ENCODE measurements at places on chromosomes 3 and 15. TPM values are rescaled to one million over a fixed set of nuclear protein-coding genes. Genes with fewer than 3 reads are reported as not detected.

DNA sequence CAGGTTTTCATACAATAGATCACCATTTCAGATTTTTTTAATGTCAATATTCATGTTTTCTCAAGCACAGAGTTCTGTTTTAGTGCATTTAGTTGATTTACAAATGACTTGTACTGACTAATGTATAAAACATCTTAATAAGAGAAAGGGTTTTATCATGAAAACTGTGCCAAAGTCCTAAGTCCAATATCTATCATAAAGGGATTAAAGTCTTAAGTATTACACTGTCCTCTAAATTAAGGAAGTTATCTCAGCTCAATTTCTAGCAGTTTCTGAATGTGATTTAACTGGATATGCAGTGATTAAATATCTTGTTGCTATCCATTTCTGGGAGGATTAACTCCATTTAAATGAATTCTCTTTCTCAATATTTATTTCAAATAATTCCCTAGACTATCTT lies 381.1 kb upstream of the CNTN4 start:
- DNase-seq: no peak

- DNase-seq: no peak
These were observed 358.1 kb upstream of the TRIM42 start for GRCh38 chr3:140319739-140320138.

DNA sequence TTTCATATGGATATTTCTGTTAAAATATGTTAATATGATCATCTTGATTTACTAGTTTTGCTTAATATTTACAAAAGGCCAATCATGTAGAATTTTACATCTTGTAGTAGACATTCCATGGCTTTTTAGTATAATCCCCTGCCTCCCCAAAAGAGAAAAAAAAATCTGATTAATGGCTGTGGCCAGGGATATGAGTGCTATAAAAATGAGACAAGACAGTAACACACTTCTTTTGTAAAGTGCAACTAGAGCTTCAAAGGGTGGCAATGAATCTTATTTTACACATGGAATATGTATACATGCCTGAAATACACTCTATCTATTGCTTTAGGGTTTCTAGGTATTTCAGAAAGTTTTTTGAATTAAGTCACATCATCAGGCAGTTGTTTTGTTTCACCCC lies 112.2 kb upstream of the NANOGP8 start:
- no peak for DNase-seq

DNA sequence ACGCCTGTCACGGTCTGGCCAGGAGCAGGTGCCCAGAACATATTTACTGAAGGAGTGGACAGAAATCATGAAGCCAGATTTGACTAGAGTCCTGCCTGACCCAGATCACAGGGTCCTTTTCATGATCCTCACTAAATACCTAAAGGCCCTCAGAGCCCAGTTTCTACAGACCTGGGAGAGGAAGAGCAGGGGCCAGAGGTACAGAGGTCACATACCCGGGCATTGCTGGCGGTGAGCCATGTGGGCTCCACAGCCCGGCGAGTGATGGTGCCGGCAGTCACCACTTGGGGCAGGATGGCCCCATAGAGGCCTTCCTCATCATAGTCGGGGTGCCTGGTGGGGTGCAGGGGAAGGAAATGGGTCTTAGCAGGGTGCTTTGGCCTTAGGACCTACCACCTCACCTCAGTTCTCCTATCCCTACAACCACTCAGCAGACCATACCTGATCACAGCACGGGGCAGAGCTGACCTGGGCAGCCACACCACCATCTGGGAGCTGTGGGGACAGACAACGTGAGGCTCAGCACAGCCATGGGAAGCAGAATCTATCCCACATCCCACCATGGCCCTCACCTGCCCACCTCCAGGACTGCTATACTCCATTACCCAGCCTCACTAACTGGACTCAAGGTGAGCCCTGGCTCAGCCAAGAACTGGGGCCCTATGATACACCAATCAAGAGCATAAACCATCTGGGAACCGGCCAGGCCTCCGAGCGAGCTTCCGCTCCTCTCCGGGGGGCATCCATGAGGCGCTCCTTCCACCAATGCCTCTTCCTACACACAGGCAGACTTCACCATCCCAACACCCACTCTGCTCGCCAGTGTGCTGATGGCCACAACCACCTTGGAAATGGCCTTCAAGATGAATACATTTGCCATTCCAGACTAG lies 12.9 kb downstream of the POLG start:
- DNase-seq: no peak

Gene FEZF2
- not detected for total RNA-seq

DNA sequence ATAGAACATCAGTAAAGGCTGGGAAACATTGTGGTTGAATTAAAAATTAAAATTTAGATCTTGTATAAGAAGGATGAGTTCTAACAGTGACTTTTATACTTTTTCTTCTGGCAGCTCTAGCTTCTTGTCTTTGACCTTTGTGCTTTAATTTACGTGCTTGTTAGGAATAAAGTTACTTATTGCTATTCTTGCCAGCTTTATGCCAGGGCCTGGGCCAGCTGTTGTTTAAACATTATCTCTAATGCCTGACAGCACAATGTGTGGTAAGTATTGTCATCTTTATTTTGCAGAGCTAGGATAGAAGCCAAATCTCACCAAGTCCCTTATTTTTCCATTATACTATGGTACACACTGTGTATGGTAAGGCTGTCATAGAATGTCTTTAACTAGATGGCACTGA lies 766.7 kb upstream of the GOLIM4 start:
- peak; percentile 77 for DNase-seq

DNA sequence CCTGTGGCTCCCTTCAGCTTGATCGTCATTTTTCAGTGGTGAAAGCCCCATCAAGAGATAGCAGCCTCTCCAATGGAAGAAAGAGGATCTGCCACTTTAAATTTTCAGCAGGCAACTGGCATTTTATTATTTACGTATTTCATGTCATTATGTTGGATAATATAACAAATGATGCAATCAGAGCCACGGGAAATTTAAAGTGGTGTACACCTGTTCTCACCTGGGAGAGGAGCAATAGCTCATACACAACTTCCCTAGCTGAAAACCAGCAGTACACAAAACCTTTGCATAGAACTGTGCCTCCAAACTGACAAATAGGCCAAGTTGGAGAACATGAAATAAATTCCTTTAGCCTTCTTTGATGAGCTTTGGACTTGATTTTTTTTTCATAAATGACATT lies 136.9 kb downstream of the SATB1 start:
- DNase-seq: no peak

- no peak for DNase-seq
These were observed 9.2 kb downstream of the ALPK3 start for GRCh38 chr15:84826369-84826823.

DNA sequence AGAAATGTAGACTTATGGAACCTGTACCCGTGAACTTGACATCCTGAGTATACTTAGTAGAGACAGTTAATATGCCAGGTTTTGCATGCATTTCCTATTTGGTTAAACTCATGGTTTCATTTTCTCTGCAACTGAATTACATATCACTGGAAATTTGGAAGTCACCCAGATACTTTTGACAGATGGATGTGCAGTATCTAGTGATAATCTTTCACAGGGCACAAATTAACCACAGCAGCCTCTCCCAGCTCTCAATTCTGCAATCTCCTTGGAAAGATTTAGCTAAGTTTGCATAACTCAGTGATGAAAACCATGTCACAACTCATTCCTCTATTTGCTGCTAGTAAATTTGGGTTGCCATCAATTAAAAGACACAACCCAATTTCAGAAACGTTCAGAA lies 162.3 kb upstream of the TPM1 start:
- no peak for DNase-seq

GRCh38 chr3:119085070-119085439 lies 50.4 kb upstream of the IGSF11 start:
- DNase-seq: no peak

Gene SEMA5B
- not detected for total RNA-seq

Gene SPATA12
- total RNA-seq: 0.10 TPM

Gene KIF9
- 19.8 TPM for total RNA-seq

DNA sequence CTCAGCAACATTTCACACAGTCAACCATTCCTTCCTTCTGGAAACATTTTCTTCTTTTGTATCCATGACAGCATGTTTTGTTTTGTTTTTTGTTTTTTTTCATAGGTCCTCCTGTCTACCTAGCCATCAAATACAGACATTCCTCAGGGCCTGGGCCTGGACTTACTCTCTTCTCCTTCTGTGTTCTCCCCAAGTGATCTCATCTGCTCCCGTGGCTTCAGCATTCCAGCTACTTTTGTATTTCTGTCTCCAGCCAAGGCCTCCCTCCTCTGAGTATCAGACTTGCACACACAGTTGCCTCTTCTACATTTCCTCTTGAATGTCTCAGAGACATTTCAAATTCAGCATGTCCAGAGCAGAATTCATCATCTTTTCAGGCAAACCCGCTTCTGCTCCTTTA lies 82.4 kb downstream of the HCN4 start:
- DNase-seq: no peak

- DNase-seq: no peak
These were observed 285.1 kb downstream of the MEX3B start for GRCh38 chr15:81760686-81761085.

DNA sequence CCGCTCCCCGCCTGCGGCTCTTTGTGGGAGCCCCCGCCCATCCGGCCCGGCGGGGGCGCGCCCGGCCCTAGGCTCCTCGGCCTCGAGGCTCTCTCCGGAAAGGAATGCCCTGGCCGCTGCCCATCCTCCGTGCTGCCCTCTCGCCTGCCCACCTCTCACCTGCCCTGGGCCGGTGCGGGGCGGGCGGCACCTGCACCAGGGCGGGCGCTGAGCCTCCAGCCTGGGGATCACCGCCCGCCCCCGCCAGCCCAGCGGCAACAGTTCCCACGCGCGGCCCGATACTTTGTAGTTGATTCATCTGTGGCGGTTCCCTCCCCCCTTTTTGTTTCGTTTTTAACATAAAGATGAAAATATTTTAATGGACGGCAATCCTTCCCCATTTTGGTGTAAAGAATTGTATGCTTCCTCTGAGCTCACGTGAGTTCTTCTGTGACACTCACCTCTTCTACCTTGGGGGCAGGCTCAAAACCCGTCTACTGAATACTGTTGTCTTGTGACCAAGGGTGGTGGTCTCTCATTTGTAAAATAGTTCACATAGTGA lies 1.9 kb downstream of the KLF13 start:
- DNase-seq: no peak

DNA sequence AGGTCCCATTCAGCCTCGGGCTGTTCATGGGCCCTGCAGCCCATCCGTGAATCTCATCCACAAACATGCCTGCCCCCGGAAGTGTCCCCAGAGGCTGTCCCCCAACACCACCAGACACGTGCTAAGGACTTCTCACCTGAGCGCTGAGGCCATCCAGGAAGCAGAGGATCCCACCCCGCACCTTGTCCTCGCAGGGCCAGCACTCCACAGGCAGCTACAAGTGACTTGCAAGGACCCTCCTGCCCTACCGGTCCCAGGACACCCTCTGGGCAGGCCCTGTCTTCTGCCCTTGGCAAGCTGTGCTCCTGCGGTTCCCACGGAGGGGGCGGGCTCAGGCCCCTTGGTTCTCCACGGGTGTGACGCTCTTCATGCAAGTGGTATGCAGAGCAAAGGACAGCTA lies 146.0 kb downstream of the NUP210 start:
- no peak for DNase-seq

DNA sequence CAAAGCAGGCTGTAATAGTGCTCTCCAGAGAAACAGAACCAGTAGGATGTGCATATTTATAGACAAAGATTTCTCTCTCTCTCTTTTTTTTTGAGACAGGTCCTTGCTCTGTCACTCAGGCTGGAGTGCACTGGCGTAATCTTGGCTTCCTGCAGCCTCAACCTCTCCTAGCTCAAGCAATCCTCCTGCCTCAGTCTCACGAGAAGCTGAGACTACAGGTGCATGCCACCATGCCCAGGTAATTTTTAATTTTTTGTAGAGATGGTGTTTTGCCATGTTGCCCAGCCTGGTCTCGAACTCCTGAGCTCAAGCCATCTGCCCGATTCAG lies 67.1 kb upstream of the CHD2 start:
- DNase-seq: no peak

GRCh38 chr15:82021992-82022391 lies 23.8 kb downstream of the MEX3B start:
- no peak for DNase-seq

- DNase-seq: no peak
These were observed 21.9 kb upstream of the LIPC start for GRCh38 chr15:58409861-58410260.

GRCh38 chr3:135218304-135218703 lies 423.2 kb downstream of the EPHB1 start:
- DNase-seq: no peak

DNA sequence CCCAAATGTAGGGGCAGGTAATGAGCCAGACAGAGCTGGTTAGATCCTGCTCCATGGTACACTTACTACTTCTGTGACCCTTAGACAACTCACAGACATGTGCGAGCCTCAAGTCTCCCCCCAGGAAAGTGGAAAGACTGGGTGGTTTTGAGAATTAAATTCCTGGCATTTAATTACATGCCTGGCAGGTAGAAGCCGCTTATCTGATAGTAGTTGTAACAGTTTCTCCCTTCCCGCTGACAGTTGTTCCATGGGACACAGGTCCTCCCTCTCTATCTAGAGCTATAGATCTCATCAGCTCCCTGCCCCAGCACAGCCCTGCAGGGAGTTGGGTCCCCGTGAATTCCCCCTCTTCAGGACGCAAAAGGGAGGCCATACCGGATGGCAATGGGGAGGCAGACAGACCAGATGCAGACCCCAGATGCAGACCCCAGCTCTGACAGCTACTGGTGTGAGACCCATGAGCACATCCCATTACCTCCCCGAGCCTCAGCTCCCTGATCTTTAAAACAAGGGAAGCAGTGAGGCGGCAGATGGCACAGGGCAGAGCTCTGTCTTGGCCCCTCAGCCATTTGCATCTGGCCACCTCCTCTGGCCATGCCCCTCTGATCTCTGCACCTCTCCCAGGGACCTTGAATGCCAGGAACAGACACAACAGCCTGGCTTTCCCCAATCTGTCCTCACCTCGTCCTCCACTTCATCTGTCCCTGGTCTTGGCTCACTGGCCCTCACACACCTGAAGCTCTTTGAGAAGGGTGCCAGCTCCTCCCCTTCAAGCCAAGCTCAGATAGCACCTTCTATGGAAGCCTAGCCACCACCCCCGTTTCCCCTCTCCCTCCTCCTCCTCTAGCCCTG lies 34.1 kb upstream of the NR2C2 start:
- no peak for DNase-seq

- DNase-seq: no peak
These were observed 3.2 kb downstream of the NEIL1 start for GRCh38 chr15:75349851-75350588.

GRCh38 chr15:78120523-78120922 lies 10.7 kb downstream of the CIB2 start:
- no peak for DNase-seq

- no peak for DNase-seq
These were observed 247.8 kb upstream of the MCTP2 start for GRCh38 chr15:93983526-93983925.

- no peak for DNase-seq
These were observed 15.4 kb downstream of the IREB2 start for GRCh38 chr15:78453447-78453846.

Gene GPR160
- 28.6 TPM for total RNA-seq

Measured in renal cortical epithelial cell (primary cell).